ENCODE measurements at places on chromosomes 13 and 19.

- DNase-seq, result no peak
Observed at GRCh38 chr13:33577007-33577406, 240.9 kb upstream of the RFC3 start.

DNA sequence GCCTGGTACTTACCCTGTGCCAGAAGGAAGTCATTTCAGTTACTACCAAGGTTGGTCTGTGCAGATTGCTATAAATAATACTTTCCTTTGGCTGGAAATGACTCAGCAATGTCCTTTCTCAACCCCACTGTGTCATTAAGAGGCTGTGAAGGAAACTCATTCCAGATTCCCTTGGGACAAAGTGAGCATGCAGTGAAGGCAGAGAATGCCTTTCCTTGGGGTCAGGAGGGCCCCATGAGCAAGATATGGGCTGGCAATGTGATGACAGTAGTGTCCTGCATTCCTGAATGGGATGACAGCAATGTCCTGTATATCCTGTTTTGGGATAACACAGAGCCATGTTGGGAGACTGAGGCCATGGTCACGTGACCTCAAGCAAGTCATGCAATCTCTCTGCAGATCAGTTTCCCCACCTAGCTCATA lies 213.1 kb upstream of the TMTC4 start:
- DNase-seq, result peak; percentile 16

DNA sequence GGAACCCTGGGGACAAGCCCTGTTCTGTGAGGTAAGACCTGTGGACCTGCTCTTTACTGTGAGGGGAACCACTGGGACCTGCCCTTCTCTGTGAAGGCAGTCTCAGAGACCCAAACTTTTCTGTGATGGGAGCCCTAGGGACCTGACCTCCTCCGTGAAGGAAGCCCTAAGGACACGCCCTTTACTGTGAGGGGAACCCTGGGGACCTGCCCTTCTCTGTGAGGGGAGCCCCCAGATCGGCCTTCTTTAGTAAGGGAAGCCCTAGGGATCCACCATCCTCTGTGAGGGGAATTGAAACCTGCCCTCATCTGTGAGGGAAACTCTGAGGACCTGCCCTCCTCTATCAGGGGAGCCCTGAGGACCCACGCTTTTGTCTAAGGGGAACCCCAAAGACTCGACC lies 343.5 kb downstream of the UQCRFS1 start:
- DNase-seq, result no peak

DNA sequence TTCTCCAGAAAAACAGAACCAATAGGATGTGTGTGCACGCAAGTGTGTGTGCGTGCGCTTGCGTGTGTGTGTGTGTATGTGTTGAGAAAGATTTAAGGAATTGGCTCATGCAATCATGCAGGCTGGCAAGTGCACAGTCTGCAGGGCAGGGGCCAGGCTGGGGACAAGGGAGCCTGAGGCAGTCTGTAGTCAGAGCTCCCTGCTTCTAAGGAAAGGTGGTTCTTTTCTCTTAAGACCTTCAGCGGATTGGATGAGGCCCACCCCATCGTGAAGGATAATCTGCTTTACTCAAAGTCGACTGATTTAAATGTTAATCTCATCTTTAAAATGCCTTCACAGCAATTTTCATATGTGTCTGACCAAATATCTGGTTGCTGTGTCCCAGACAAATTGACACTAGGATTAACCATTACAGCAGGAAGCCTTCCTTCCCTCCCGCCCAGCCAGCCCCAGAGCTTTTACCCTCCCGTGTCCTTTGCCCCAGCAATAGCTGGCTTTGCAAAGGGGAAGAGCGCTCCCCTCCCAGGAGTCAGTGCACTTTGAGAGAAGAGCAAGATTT lies 15.0 kb upstream of the NAXD start:
- DNase-seq, result no peak

DNA sequence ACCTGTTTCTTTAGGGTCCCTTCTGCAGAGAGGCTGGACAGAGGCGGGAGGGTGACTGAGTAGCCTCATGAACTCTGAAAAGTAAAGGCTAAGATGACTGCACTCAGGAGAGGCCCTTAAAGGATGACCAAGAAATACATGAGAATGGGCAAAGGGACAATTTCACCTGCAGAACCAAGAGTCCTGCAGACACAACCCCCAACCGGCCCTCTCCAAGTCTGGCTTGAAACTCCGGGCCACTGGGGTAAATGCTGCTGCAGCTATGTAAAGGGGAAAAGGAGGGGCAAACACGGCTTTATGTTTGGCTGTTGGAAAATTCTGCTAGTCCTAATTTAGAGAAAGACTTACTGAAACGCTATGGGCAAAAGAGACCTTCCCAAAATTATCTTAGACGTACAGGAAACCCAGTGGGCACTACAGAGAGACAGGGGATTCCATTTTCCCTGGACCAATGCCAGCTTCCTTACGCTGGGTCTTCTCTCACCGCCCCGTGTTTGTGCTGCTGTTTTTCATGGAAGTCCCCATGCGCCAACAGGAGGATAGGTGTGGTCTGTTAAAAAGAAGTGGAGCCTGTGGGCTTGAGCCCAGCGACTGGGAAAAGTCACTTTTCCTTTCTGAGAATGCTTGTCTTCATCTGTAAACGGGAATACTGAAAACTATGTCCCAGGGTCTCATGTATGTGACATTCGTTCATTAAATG lies 10.6 kb downstream of the COL4A2 start:
- no peak for DNase-seq

DNA sequence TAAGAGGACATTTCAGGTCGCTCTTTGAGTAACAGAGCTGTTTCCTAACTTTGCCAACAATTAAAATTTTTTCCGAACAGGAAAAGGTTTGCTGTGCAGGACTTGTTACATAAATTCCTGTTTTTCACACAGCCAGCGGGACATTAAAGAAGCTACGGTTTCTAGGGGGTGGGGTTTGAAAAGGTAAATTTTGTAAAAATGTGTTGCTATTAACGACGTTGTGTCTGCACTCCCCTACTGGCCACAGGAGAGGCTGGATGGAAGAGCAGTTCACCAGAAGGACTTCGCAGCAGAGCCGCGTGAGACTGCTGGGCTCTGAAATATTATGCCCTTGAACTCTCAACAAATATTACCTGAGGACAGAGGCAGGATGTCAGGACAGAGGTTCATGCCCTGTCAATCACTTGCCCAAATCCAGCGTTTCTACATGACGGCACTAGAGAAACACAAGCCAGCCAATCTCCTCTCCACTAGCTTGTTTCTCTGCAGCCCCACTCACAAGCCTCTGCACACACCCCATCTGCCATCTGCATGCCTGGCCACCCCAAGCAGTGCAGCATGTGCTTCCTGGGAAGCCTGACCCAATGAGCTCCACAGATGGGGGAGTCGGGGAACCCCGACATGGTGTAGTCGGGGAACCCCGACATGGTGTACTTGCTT lies 102.0 kb downstream of the FOXO1 start:
- DNase-seq, result no peak

DNA sequence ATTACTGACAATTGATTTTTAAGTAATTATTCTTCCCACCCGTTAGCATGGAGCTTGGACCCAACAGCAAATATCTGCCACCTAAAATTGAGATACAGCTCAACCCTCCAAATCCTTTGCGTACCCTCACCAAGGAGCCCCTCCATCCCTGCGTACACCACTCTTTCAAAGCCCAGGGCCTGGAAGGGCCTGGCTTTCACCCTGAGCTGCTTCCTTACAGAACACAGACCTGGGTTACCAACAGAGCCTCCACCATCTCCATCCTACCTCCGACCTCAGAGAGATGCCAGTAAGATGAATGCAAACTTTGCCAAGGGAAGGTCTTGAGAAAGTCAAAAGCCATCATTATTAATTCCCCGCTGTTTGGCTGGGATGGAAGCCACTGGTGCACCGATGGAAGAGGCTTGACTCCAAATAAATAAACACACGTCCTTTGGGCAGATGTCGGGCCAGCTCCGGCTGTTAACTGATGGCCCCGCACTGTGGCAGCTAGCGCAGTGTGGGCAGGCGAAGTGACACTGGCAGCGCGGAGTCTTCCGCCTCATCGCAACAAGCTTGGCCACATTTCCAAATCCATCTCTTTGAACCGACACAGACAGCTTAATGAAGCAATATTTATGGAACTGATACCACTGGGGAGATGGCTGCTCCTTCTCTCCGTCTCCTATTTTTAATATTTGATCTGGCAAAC lies 150.2 kb upstream of the VSTM2B start:
- no peak for DNase-seq

DNA sequence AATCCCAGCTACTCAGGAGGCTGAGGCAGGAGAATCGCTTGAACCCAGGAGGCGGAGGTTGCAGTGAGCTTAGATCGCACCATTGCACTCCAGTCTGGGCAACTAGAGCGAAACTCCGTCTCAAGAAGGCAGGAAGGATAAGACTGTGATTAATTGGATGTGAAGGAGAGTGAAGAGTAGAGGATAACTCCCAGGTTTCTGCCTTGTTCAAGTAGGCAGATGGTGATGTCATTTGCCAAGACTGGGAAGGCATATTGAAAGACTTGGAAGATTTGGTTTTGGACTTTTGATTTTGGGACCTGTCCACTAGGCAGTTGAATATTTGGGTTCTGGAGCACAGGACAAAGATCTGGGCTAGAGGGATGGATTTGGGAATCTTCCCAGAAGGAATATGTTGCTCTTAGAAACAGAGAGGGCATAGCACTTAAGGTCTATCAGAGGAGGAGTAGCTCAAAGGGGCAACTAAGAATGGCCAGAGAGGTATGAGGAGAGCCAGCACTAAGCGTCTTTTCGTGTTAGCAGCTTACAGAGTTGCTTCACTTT lies 20.0 kb downstream of the GARRE1 start:
- no peak for DNase-seq

- DNase-seq, result no peak
Observed at GRCh38 chr13:33132644-33133440, 116.6 kb downstream of the KL start.

GRCh38 chr13:30585748-30586262 lies 31.9 kb upstream of the USPL1 start:
- no peak for DNase-seq

DNA sequence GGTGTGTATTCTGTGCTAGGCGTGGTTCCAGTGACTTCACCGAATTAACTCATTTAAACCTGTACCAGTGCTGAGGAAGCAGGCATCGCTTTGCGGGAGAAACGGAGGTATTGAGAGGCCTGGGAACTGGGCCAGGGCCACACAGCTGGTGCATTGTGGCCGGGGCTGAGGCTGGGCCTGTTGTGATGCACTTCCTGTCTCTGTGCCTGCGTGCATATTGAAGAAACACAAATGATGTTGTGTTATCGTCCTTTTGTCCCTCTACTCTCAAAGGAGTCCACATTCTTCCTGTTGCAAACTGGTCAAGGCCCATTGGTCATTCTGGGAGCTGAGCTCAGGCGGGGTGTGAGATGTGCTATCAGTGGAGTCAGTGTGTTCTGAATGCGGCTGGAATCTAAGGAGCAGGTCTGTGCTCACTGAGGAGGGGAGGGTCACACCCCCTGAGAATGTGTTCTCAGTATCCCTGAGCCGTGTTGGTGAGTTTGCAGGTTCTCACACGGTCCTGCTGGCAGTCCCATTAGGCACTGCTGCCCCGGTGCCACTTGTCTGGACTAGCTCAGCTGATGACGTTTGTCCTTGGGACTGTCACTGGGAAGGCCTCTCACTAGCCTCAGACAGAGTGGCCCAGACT lies 62.1 kb downstream of the ARHGEF7 start:
- DNase-seq, result no peak

GRCh38 chr13:48497669-48498068 lies 35.2 kb downstream of the RCBTB2 start:
- no peak for DNase-seq

DNA sequence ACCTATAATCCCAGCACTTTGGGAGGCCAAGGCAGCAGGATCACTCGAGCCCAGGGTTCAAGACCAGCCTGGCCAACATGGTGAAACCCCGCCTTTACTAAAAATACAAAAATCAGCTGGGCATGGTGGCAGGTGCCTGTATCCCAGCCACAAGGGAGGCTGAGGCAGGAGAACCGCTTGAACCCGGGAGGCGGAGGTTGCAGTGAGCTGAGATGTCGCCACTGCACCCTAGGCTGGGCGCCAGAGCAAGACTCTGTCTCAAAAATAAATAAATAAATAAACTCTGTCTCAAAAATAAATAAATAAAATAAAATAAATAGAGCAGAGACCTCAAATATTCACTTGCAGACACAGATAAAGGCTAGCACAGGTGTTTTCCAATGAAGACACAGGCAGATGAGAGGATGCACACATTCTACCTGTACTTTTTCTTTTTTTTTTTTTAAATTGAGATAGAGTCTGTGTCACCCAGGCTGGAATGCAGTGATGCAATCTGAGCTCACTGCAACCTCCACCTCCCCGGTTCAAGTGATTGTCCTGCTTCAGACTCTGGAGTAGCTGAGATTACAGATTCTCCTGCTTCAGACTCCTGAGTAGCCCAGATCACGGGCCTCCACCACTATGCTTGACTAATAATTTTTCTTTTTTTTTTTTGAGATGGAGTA lies 2.7 kb upstream of the RPS16 start:
- no peak for DNase-seq

DNA sequence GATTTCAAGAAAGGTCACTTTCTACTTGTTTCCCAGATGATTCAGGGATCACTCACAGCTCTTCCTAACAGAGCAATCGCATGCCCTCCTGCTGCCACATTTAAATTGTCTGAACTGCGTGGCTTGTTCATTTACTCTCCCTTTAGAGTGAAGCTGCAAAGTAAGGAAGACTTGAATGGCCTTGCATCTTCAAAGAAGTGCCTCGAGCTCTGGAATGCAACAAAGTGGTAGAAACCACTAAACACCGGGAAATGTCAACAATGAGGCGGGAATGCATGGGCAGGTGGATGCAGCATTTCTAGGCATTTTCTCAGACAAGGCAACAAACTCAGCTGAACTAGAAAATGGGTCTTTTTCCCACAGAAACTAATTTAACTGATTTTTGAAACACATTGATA lies 10.3 kb upstream of the DACH1 start:
- DNase-seq, result no peak

GRCh38 chr13:48801255-48801654 lies 147.5 kb downstream of the CYSLTR2 start:
- DNase-seq, result peak; percentile 56

DNA sequence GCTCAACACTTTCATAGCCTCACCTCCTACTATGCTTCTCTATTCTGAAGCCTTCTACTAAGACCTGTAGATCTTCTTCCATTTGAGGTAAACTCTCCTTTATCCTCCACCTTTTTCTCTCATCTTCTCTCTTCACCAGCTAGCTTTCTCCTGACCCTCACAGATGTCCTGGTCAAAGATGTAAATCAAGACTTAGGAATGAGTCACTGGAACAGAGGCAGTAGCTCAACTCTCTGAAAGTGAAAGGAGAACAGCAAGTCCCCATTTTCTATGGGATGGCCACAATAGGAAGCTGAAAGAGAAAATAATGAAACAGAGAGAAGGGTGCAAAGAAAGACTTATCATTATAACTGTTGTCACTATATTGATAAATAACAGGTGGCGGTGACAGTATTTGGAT lies 86.1 kb upstream of the DOCK9 start:
- no peak for DNase-seq

DNA sequence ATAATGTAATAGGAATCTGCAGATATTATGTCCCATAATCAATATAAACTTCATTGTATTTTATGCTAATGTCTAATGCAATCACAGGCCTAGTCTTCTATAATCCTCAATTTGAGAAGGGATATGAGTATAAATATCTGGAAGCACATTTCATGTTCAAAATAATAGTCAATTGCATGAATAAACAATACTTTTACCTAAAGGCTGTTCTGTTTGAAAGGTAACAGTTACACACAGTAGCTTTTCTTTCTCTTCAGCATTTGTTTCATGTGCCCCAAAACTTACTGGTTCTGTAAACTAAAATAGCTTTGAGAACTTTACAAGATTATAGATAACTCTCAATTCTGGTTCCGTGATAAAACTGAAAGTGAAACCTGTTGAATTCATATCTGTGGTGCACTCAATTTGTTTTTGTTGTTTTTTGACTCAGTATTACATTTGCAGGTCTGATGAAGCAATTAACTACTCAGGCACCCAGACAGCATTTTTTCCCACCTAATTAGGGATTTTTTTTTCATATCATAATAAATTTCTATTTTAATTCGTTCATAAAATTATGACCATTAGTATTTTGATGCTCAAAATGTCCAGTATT lies 1193.8 kb downstream of the SLITRK1 start:
- no peak for DNase-seq

Measured in AG09319 (cell line).